ENCODE measurements at places on chromosomes 3 and 15.

DNA sequence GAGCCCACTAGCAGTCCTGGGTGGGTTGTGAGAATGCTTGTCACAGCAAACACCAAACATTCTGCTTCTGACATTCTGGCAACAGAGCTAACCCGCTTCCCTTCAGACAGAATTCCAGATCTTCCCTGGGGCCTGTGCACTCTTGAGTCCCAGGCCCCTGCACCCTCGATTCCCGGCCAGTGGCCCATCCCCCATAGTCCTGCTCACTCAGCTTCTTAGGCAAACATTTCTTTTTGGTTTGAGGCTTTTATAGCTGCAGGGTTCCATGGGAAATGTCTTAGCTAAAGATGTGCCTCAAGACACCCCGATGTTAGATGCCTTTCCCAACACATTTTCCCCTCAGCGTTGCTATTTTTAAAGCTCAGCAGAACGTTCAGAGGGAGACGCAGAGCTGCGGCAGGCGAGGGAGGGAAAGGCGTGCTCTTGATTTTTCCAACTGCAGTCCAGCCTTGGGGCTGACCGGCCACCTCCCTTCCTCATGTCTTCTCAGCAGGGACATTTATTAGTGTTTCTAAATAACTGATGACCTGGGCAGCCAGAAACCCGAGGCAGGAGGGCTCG lies 35.2 kb downstream of the ABTB1 start:
- DNase-seq, result no peak

GRCh38 chr15:45262906-45263461 lies 10.9 kb downstream of the SLC28A2 start:
- no peak for DNase-seq

DNA sequence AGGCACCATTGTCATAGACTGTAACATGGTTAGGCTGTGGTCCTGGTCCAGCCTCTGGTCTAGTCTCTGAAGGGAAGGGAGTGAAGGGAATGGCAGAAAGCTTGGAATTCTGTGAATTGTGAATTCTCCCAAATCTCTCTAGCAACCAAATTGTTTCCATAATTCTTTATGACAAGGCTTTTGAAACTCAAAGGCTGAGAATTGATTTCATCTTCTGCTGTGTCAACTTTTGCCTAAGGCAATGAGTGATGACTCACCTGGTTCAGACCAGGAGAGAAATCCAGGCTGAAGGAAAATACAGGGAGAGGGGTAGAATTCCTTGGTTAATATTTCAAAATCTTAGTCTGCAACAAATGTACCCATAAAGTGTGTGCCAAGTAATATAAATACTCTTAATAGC lies 82.6 kb upstream of the ADPGK start:
- DNase-seq, result no peak

DNA sequence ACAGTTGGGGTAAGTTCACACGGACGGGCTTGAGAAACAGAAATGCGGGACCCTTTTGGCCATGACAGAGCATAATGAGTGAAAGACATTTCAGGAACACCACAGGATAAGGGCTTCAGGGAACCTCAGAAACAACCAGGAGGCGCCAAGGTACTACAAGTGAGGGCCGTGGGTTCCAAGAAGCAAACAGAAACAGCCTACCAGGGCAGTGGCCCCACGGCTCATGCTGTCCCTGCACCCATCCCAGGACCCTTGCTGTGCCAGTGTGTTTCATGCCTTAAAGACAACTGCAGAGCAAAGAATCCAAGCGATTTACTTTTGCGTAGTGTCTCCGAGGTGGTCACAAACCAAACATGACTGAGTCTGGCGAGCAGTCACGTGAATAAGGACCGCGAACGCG lies 54.0 kb downstream of the RUBCN start:
- DNase-seq, result no peak

DNA sequence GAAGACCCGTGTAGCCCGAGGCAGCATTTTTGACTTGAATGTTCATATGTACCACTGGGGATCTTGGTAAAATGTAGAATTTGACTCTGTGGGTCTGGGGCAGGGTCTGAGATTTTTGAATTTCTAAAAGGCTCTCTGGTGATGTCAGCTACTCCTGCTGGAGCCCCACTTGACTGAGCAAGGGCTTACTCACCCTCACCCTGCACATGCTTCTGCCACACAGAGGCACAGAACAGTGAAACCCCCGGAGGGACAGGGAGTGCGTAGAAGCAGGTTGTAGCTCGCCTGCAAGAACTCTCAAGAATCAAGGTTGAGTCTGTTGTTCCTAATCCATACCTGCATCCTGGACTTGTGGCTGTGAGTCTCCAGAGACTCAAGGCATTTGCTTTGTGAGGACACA lies 41.1 kb downstream of the SLCO3A1 start:
- no peak for DNase-seq

GRCh38 chr3:150227839-150228238 lies 180.3 kb upstream of the TSC22D2 start:
- DNase-seq, result no peak

- DNase-seq, result no peak
These were observed 264.8 kb downstream of the SLCO3A1 start for GRCh38 chr15:92118162-92118935.

GRCh38 chr3:152797751-152798432 lies 37.0 kb upstream of the P2RY1 start:
- DNase-seq, result no peak

- no peak for DNase-seq
These were observed 148.4 kb downstream of the C3orf38 start for GRCh38 chr3:88298189-88298588.

GRCh38 chr3:99134986-99135385 lies 233.5 kb upstream of the DCBLD2 start:
- DNase-seq, result no peak

DNA sequence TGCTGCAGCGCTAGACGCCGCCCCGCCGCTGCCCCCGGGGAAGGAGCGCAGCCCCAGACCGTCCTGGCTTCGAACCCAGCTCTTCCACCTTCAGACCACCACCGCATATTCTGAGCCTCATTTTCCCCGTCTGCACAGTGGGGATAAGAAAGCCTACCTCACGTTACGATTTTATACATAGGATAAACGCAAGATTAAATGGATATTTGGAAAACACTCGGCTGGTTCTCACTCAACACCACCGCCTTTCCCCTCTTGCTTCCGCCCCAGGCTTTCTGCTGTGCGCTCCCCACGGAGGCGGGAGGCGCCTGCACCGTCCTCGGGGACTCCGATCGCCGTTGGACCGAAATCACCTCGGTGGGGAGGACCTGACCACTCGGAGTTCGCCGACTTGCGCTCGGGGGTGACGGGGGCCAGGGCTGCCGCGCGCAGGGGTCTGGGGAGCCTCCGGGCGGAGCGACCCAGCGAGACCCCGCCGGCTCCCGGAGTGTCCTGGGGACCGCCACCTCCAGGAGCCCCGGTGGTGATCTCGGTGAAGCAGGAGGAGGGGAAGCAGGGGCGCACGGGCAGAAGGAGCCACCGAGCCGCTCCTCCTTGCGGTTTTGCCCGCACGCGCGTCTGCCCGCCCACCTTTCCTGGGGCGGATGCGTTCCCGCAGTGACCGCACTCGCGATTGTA lies 4.0 kb downstream of the FBXL22 start:
- DNase-seq, result no peak

GRCh38 chr3:66989860-66990696 lies 8.0 kb upstream of the KBTBD8 start:
- no peak for DNase-seq

- no peak for DNase-seq
These were observed 39.9 kb upstream of the BDH1 start for GRCh38 chr3:197595470-197596185.

DNA sequence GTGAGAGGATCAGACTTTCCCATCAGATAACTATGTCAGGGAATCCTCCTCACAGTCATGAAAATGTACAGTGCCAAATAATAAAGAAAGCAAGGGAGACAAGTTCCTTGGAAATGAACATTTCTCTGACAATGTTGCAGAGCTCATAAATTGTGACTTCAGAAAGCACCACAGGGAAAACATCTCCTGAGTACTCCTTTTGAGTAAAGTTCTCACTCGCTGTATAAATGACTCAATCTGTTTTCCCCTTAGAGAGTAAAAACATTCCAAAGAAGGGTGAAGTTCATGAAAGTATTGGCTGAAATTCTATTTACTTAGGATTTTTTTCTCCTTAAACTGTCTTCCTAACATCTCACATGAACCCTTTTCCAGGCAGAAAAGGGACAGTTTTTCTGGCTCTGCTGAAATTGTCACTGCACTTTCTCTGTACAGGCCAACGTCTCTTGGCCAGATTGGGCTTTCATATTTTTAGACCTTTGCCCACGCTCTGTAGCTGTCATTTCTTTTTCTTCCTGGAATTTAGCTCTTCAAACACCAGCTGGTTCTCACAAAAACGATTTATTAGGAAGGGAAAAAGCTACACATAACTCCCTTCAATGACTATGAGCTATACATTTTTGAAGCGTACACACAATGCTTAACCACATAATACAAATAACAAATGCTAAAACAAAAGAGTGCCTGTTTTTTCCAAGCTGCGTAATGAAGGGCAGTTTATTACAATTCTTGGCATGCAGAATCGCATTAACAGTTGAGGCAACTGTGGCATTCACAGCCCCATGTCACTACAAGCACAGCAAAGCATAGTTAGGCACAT lies 216.1 kb downstream of the ATP8B4 start:
- no peak for DNase-seq

DNA sequence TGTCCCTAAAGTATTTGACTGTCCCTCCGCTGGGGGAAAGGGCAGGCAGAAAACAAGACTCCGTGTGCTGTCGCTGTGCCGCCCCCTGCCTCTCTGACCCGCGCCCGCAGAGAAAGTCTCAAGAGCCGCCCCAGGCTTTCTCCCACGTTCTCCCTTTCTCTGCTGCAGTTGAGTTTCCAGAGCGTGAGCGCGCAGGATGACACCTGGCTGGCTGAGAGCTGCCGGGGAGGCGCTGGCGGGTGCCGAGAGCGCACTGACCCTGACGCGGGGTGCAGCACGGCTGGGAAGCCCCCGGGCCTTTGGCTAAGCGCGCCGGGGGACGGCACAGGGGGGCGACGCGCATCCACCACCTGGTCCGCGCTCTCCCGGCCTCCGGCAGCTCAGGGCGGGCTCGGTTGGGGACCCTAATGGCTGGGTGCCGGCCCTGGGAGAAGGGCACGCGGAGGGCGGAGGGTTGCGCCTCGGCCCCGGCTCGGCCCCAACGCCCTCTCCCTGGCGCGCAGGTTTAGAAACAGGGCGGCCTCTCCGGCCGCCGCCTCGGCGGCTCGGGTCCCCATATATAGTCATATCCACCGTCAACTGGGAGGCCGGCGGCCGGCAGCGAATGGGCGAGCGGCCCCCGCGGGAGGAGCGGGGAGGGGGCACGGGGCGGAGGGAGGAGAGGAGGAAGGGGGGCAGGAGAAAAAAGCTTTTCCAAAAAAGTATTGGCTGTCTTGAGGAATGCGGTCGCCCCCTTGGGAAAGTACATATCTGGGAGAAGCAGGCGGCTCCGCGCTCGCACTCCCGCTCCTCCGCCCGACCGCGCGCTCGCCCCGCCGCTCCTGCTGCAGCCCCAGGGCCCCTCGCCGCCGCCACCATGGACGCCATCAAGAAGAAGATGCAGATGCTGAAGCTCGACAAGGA lies at the start of gene TPM1:
Gene TPM1 (plus strand): TSS at position 774 of the 903 bp plus-strand sequence. CDS start 83 bp downstream, at position 857.
- no peak for DNase-seq

DNA sequence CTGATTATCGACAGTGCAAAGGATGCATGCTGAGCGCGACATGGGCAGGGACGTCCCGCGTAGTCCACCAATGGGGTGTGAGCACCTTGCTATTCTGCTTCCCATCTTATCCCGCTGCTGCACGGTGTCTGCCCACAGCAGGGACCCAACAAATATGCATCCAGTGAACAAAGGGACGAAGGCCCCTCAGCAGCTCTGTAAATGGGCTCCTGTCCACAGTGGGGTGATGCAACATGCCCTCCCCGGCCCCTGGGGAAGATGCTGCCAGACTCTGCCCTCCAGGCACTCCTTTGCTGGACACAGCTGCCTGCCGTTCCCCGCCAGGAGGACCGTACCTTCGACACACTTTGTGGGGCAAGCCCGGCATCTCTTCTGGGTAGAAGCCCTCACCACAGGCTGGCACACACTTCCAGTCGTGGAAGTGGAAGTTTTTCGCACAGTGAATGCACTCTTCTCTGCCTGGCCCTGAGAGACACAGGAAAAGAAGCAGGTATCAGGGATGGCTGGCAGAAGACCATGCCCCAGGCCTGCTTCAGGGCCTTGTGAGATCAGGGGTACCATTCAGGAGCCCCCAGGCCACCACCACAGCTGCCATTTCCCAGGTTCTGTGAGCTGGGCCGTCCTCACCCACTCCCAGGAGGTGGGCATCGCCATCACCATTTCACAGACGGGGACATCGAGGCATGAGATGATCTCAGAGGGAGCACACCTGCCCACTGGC lies 18.2 kb upstream of the SNRPA1 start:
- no peak for DNase-seq

- DNase-seq, result no peak
These were observed 189.8 kb upstream of the CNTN4 start for GRCh38 chr3:1908651-1909445.

- DNase-seq, result no peak
These were observed 48.2 kb upstream of the FHIT start for GRCh38 chr3:61299343-61300005.

GRCh38 chr3:135907422-135908165 lies 57.9 kb upstream of the PPP2R3A start:
- no peak for DNase-seq

GRCh38 chr3:25910997-25911396 lies 121.1 kb downstream of the OXSM start:
- DNase-seq, result no peak

DNA sequence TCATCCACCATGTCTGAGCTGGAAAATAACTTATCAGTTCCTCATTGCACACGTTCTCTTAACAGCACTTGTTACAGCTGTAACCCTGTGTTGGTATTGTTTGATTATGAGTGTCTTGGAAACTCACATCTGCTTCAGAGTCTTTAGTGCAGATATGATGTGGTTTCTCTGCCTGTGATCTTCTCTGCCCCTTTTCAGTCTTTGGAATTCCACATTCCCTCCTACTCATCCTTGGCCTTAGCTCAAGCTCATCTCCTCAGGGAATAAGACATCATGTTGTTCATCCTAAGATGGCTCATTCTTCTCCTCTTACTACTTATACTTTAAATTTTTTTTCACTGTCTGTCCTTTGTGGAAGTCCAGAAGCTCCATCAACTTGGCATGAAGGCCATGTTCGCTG lies 77.7 kb downstream of the SYNPR start:
- no peak for DNase-seq

DNA sequence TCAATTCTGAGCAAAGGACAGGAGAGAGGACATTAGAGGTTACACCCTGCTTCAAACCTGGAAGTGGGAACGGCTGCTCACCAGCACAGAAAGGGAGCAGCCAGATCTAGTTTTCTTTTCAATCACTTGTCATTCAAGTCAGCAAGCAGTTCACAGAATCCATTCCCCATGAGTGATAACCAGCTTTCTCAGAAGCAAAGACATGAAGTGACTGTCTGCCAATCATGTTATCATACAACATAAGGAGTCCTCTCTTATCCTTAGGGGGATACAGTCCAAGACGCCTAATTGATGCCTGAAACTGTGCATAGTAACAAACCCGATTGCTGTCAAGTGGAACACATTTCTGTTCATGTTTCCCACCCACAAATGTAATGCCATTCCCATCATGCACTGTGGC lies 54.7 kb downstream of the FAM98B start:
- DNase-seq, result no peak

- DNase-seq, result no peak
These were observed 295.0 kb upstream of the RORA start for GRCh38 chr15:61524086-61524485.

Data from NCI-H1436 treated with DMSO at 0.1 percent for 48 hours (cell line).